ENCODE measurements at places on chromosomes 6 and 20. TPM values are rescaled to one million over a fixed set of nuclear protein-coding genes. Genes with fewer than 3 reads are reported as not detected.

The CLPSL2 gene
- total RNA-seq, result not detected

The SIM1 gene
- total RNA-seq, result 3.8 TPM

The CST2 gene
- not detected for total RNA-seq

The ANKRD6 gene
- total RNA-seq, result 22.4 TPM

The CLDN20 gene
- total RNA-seq, result not detected

The SLC16A10 gene
- total RNA-seq, result not detected

The SEMG1 gene
- not detected for total RNA-seq

The ZC3H12D gene
- 0.25 TPM for total RNA-seq

The ZBP1 gene
- not detected for total RNA-seq

The DOK5 gene
- total RNA-seq, result 9.0 TPM

The LAMA2 gene
- 1.9 TPM for total RNA-seq

The NRSN1 gene
- total RNA-seq, result not detected

The FRK gene
- total RNA-seq, result 1.1 TPM

The LST1 gene
- total RNA-seq, result not detected

The SYNGAP1 gene
- total RNA-seq, result 32.6 TPM

The ZNF831 gene
- total RNA-seq, result not detected

The SOBP gene
- total RNA-seq, result 9.8 TPM

The OOEP gene
- total RNA-seq, result not detected

The HUS1B gene
- total RNA-seq, result 0.79 TPM

The ID4 gene
- total RNA-seq, result 136 TPM

The RSPH4A gene
- not detected for total RNA-seq

The HSPA1B gene
- total RNA-seq, result 46.8 TPM

The NOX3 gene
- not detected for total RNA-seq

The MACROD2 gene
- total RNA-seq, result 3.2 TPM

The NOTCH4 gene
- total RNA-seq, result 0.82 TPM

The SAMD5 gene
- total RNA-seq, result 9.2 TPM

The HLA-B gene
- total RNA-seq, result 216 TPM

The KIF25 gene
- not detected for total RNA-seq

The DLL1 gene
- 0.35 TPM for total RNA-seq

The ASIP gene
- not detected for total RNA-seq

The TFB1M gene
- 16.8 TPM for total RNA-seq

The OPRL1 gene
- 3.5 TPM for total RNA-seq

The SLC26A8 gene
- total RNA-seq, result not detected

The COL9A1 gene
- total RNA-seq, result 0.27 TPM

The PNLDC1 gene
- total RNA-seq, result not detected

The TFAP2C gene
- total RNA-seq, result 36.2 TPM

The C6orf58 gene
- not detected for total RNA-seq

The MAS1L gene
- not detected for total RNA-seq

All from chondrocyte (in vitro differentiated cells).